ENCODE measurements at places on chromosomes 5 and 9.

GRCh38 chr5:148666353-148666752 is 12.0 kb upstream of the HTR4 start:
- DNase-seq = no peak

GRCh38 chr9:108273988-108274387 is 581.8 kb downstream of the ACTL7B start:
- no peak for DNase-seq

DNA sequence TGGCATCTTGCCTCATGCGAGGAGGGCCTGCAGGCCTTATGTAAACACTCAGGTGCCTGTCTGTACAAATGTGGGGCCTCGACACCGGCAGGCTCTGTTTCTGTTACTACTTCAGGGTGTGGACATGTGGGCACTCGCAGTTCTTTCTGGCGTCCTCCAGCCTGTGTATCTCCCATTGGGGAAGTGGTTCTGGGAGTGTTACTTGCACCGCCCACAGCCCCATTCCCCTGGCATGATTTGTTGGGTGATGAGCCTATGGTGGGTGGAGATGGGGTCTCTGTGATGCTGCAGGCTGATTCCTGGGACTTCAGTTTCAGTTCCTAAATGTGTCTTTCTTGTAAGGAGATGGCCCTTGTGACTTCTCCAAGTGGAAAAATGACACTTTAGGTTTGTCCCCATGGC is 82.1 kb upstream of the PITX1 start:
- DNase-seq = no peak

- DNase-seq = no peak
Observed at GRCh38 chr9:99116003-99116411, 11.1 kb downstream of the TGFBR1 start.

GRCh38 chr9:73838871-73839270 is 658.3 kb upstream of the RORB start:
- no peak for DNase-seq
